ENCODE measurements at places on chromosomes 3 and 15.
A peak's percentile ranks its signal among the peaks of the same experiment; 100 is the strongest.

- DNase-seq: no peak
Observed at GRCh38 chr3:55855311-55855710, 368.2 kb upstream of the WNT5A start.

DNA sequence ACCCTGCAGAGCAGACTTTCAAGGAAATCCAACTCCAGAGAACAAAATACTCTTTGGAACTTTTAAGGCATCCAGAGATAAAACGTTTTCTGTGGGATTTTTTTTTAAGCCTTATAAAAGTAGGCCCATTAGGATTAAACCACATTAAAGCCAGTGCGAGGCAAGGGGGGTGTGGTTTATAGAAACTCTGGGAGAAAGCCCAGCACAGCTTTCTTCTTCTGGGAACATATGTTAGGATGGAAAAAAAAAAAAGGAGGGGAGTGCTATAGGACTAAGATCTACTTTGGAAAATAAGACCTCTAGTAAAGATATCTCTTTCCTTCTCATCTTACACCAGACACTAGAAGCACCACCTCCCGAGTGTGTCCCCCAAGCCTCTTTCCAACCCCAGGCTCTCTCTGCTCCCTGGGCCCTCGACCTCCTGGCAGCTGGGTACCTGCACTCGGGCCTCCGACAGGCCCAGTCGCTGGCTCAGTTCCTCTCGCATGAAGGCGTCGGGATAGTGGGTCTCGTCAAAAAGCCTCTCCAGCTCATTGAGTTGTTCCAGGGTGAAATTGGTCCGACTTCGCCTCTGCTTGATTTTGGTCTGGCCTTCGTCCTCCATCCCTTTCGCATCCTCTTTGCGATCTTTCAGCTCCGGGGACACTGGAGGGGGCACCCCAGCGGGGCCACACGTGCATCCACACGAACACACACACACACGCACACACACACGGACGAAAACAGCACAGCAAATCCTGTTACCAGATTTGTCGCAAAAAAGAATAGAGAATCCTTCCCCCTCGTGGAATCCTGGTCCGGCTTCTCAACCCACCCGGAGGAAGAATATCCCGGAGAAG lies 3.8 kb downstream of the SHOX2 start:
- DNase-seq: no peak

DNA sequence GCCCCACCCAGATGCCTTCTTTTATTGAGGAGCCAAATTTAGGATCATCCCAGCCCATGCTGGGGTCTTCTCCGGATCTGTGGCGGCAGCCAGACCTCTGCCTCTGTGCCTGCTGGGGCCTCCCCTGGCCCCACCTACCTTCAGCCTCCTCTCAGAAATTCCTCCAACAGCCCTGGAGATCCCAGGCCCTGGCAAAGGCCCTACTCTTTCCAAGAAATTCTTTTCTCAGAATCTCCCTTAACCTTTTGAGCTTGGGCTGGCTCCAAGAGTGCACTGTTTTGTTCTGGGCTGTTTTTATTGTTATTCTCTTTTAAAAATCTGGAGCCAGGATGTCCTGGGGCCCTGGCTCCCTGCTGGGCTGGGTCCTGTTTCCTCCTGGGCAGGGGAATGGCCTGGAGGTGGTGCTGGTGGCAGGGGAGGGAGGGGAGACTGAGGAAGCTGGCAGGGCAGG lies 57.8 kb downstream of the GRIP2 start:
- DNase-seq: no peak

- no peak for DNase-seq
Observed at GRCh38 chr15:77797270-77797669, 164.6 kb upstream of the LINGO1 start.

- DNase-seq: no peak
Observed at GRCh38 chr3:127546970-127547733, 43.4 kb downstream of the TPRA1 start.

DNA sequence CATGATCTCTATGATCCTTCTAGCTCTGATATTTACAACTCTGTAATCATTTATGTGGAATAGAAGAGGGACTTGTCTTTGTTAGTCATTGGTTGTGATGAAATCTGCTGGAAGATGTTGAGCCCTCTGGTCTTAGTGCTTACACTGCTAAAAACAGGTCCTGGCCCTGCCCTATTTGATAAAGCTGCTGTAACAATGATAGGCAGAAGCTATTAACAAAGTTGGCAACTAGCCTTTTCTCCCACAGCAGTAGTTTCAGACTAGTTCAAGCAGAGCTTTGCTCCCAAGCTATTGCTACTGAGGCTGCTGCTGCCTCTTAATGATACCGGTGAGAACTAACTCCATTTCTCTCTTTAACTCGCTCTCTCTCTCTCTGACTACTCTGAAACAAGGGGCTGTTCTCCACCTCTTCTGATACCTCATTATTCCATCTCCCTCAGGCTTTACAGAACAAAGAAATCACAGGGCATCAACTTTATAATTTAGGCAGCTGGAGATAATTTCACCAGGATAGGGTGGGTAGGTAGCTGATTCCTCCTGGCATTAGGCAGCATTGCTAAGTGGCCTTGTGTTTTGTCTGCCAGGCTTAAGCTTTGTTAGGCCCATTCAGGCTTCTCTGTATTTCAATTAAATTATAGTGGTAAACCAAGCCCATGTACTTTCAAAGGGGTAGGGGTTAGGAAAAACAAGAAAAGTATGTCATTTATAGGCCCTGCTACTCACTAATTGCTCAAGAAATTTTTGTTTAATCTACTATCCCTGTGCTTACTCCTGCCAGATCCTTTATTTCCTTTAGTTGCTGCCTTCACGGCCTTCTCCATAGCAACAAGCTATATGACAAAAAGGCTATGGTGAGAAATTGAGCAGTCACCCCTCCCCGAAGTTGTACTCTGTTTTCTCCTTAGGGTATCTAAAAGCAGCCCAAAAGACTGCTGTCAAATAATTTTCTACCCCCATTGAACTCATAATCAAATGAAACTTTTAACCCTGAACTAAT lies 139.6 kb downstream of the RBPMS2 start:
- DNase-seq: peak; percentile 15

DNA sequence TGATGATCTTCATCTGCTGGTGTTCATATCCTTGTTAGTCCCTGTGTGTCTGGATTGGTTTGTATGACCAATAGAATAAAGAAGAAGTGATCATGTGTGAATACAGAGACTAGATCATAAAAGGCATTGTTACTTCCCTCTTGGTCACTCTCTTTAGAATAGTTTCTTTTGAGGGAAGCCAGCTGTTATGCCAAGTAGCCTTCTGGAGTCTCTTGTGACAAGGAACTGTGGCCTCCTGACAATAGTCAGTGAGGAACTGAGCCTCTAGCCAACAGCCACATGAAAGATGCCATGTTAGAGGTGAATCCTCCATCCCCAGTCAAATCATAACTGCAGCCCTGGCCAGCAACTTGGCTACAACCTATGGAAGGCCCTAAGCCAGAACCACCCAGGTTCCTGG lies 63.0 kb upstream of the SMAD3 start:
- no peak for DNase-seq

- DNase-seq: no peak
Observed at GRCh38 chr15:47340571-47340920, 376.8 kb upstream of the SEMA6D start.

GRCh38 chr15:98347001-98347400 lies 301.3 kb upstream of the IGF1R start:
- DNase-seq: no peak

DNA sequence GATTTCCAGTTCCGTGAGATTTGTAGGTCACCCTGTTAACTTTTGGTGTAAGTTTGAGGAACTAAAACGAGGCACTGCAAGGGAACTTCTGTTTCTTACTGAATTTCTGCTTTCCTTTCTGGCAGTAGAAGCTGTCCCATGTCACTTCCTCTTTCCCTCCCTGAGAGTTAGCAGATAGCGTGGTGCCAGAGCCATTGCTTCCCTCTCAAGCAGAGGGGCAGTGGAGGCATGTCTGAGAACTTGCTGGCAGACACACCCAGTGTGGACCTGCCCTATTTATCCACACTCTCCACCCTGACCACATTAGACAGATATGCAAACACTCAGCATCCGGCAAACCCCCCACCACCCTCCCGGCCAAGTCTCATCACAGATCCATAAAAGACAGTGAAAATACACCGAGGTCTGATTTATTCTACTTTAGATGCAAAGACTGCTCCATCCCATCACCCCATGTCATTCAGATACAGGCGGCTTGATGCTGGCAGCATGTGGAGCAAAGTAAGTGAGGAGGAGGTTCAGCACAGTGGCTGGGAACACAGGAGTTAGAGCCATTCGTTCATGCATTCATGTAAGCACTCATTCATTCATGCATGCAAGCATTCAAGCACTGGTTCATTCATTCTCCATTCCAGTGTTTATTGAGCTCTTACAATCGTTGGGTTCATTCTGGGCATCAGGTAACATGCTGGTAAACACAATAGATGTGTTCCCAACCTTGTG lies 324.7 kb downstream of the SHQ1 start:
- DNase-seq: peak; percentile 24

DNA sequence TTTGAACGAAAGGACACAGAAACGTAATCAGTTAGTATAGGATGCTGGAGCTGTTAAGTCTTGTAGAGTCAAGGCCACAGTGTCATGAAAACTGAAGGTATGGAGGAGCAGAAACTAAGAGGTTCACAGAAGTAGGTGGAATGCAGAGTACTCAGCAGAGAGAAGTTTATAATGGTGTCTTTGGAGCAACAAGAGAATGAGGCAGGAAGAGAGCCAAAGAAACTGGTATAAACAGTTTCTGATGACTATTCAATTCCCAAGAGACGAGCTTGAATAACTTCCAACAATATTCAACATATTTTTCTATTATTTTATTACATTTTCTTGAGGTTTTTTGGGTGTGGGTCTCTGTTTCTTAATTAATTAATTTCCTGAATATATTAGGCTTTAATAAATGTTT lies 29.6 kb downstream of the GALK2 start:
- DNase-seq: no peak

DNA sequence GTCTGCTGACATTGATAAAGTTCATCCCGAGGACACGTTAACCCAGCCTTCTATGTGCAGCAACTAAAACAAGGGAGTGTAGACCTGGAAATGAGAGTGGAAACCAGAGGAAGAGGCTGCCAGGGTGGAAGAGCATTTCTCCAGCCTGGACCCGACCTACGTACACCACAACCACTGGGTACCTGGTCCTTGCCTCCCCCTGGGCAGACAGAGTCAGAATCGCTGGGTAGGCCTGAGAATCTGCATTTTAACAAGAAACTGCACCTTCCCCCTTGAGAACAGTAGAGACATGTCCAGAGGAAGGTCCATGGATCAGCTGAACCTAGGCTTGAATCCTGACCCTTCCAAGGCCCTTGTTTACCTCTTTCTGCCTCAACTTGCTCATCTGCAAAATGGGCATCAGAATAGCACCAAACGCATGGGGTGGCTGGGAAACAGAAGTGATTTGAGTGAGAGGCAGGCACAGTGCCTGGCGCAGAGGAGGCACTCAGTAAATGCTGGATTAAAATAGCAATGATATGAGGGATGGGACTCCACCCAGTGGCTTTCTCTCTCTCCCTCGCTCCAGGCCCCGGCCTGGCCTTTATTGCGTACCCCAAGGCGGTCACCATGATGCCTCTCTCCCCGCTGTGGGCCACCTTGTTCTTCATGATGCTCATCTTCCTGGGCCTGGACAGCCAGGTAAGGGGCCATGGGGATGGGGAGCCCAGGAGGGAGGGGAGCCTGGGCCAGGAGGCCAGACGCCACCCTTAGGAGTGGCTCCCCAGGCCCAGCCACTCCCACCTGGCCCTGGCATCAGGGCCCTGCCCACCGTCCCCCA lies 66.9 kb upstream of the SLC6A1 start:
- no peak for DNase-seq

- no peak for DNase-seq
Observed at GRCh38 chr3:14812196-14812790, 6.5 kb upstream of the FGD5 start.
